NAMALWA (cell line): ENCODE measurements at places on chromosomes 6 and 20.

- DNase-seq, result no peak
These were observed 50.7 kb upstream of the FERMT1 start for GRCh38 chr20:6173481-6173880.

GRCh38 chr6:14474816-14475215 lies 357.2 kb downstream of the CD83 start:
- no peak for DNase-seq

DNA sequence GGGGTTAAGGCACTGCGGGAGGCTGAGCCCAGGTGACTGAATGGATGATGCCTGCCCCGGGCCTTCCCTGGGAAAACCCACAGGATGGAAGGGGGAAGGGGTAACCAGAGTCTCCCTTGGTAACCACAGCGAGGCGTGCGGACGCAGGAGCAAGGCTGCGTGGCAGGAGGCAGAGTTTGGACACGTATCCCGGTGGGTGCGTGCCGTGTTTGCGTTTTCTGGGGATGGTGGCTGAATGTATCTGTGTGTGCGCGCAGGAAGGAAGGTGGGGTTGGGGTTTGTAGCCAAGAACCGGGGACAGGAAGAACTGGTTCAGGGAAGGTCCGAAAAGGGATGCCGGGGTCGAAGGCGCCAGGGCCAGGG lies 1.8 kb downstream of the MDGA1 start:
- no peak for DNase-seq

DNA sequence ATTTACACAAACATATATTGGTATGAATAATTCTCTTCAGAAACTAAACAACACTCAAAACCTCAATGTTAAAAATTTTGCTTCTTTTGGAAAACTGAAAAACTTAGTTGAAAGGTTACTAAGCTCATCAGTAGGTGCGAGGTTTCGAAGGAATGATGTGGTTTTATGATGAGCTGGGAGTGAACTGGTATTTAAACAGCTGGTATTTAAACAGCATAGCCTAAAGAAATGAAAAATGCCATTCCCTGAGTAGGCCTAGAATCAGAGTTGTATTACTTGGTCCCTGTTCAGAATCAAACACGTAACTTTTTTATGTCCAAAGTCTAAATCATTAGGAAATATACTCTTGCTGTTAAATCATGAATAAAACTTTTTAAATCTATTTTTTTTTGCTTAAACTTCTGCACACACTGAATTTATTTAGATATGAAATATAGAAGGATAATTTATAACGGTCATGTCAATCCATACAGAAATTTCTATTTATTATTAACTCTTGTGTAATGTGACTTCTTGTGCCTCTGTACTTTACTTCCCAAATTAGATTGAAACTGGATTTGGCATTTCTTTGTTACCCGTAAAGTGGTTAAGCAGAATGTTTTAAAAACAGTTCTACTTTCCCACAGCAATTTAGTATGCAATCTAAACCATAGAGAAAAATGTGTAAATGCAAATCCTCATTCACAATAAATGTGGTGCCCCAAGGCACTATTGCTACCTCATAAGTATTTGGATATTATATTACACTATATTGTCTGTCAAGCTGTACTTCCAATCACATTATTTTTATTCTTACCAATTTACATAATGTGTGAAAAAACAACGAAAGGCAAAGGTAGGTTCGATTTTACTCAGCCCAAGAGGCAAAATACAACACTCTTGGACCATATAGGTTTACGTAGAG lies 124.1 kb downstream of the HS3ST5 start:
- no peak for DNase-seq

DNA sequence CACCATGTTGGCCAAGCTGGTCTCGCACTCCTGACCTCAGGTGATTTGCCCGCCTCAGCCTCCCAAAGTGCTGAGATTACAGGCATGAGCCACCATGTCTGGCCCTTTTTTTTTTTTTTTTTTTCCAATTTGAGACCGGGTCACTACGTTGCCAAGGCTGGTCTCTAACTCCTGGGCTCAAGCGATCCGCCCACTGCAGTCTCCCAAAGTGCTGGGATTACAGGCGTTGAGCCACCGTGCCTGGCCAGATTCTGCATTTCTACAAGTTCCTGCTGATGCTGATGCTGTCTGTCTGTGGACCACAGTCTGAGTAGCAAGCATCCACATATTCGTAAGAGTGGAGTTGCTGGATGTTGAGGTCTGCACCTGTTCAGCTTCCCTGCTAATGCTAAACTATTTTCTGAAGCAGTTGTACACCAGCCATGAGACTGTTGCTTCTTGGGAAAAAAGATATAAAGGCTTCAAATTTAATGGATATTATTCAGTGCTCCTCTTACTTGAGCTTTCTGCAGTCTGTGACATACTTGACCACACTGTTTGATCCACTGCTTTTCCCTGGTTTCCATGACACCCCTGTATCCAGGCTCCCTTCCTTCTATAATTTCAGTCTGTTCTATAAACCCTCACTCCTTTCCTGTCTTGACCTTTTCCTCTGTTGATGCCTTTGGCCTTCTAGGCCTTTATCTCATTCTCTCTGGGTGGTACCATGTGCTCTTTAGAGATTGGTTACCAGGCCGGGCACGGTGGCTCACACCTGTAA lies 10.1 kb upstream of the ZBTB12 start:
- no peak for DNase-seq

- DNase-seq, result no peak
These were observed 178.5 kb downstream of the FRK start for GRCh38 chr6:115882174-115882573.

GRCh38 chr6:16591396-16592222 lies 169.7 kb downstream of the ATXN1 start:
- DNase-seq, result peak; percentile 45
